ENCODE measurements at places on chromosomes 7 and 10.

DNA sequence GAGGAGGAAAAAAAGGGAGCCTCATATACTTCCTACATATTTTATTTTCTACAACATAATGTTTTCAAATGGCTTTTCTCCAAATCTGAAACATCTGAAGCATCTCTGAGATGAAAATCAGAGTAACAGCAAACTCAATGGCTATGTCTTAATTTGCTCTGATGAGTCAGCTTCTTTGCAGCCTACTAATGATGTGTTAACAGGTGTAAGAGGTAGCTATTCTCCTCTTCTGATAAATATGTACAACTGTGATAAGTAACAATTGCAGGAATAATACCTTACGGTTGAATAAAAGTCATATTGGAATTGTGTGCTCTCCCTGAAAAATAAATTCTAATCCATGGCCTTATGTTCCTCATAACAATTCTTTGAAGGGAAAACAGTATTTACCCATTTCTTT is 45.2 kb downstream of the GNAT3 start:
- no peak for DNase-seq

GRCh38 chr7:158959021-158959717 is 102.8 kb downstream of the DYNC2I1 start:
- no peak for DNase-seq

DNA sequence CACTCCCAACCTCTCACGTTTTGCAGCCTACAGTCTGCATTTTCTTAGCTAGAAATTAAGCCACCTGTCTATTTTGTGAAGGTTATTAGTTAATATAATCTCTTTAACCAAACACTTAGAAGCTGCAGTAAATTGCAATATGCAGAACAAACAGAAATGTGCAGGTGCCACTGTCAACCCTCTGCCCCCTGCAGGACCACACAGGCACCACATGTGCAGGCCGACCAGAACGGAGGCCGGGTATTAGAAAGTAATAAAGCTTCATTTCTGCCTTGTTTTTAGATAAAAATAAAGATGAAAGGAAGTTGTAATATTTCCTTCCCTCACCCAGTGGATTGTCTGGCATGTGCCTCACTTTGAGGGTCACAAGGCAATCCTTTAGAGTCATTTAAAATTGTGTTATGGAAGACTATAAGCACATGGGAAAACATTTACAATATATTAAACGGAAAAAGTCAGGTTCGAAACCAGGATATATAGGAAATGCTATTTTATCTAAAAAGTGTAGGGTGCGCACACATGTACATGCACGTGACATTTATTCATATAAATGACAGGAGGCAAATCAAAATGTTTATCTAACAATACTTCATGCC is 158.2 kb downstream of the ARHGAP12 start:
- DNase-seq: peak; percentile 64

GRCh38 chr10:127302343-127302742 is 106.0 kb upstream of the INSYN2A start:
- DNase-seq: no peak

DNA sequence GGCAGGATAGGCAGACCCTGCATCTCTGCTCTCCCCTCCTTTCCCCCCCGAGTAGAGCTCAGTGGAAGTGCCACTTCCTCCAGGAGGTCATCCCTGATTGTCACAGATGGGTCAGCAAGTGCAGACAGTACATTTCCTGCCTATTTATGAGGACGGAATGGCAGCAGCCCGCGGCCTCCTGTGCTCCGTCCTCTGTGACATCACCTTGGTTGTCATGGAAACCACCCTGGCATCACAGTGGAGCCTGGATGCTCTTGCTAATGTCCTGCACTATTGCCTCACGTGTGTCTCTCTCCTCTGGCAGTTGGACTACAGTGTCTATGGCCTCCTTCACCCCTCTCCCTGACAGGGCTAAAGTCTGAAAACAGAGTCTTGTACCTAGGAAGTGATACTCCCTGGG is 148.6 kb downstream of the SH3PXD2A start:
- DNase-seq: no peak

GRCh38 chr10:71381611-71382010 is 15.1 kb upstream of the CDH23 start:
- no peak for DNase-seq

DNA sequence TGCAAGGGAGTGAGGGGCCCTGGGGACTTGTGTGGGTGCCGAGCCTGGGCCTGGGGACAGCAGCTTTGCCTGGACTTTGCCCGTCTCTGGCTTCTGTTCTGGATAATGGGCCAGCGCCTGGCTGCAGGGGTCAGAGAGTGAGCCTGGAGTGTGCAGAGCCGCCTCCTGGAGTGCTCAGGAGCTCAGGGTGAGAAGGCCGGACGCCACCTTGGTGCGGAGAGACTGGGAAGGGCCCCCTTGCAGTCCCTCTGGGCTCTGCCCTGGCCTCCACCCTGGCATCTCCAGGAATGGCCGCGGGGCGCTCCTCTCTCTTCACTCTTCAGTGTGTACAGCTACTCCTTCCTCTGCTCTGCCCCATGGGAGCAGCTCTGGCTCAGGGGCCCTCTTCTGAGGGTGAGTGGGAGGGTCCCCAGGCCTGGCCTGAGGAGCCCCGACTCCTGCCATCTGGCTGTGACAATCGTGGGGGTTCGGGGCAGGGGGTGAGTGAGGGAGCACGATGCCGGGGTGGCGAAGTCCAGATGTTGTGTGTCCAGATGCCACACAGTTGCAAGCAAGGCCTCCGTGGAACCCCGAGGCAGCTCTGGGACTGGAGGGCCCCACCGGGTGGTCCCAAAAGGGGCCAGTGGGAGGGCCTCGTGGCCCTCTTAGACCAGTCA is 187.1 kb downstream of the DNAJB6 start:
- peak; percentile 11 for DNase-seq

DNA sequence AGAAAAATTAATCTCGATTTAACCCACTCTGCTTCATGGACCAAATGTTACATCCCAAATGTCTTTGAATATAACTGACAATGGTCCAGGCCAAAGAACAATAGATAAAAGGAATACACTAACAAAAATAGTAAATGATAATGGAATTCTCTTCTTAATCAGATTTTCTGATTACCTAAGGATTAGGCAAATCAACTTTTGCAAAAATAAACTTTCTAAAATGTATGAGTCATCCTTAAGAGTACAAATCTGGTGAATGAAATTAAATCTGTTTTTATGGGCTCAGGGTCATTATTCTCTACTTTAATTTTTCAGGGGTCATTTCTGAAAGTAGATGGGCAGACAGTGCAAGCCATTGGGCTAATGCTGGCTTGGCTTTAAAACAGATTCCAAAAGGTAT is 102.1 kb upstream of the FAM13C start:
- DNase-seq: no peak

- peak; percentile 17 for DNase-seq
Observed at GRCh38 chr7:7719236-7719635, 829 bp upstream of the RPA3 start.

GRCh38 chr10:75117995-75118394 is 6.5 kb downstream of the SAMD8 start:
- no peak for DNase-seq

- DNase-seq: no peak
Observed at GRCh38 chr10:49286686-49287085, 12.3 kb upstream of the C10orf71 start.

DNA sequence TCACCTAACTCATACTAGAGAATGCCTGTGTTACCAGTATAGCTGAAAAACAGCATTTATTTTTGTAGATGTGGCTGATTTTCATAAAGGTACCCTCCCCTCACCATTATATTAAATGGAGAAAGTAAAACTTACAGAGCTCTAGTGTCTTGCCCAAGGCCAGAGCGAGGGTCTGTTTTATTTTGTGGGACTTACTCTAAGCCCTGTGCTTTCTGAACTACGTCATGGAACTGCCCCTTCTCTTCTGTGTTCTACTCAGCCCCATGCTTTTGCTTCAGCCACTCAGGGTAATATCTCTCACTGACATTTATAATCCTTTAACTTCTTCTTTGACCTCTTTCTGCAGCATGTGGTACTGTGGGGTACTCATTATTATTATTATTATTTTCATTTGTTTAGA is 10.3 kb upstream of the ZNF786 start:
- DNase-seq: no peak

GRCh38 chr10:108755646-108756045 is 1167.7 kb downstream of the XPNPEP1 start:
- DNase-seq: no peak

GRCh38 chr7:51234139-51234538 is 82.5 kb downstream of the COBL start:
- no peak for DNase-seq

DNA sequence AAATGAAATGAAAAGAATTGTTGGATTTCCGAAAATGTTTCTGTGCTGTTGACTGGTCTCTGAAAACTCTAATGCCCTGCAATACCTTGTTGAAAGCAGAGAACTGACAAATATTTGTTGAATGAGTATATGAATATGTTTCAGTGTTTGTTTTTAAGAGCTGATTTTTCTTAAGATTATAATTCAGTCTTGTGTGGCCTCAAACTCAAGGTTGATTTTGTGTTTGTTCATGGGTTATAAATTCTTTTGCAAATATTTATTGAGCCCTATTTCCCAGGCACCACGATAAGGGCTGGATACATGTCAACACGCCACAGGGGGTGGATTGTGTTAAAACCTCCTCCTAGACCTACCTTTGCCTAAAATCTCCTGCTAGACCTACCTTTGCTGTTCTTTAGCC is 203.9 kb upstream of the PLPP4 start:
- DNase-seq: no peak

DNA sequence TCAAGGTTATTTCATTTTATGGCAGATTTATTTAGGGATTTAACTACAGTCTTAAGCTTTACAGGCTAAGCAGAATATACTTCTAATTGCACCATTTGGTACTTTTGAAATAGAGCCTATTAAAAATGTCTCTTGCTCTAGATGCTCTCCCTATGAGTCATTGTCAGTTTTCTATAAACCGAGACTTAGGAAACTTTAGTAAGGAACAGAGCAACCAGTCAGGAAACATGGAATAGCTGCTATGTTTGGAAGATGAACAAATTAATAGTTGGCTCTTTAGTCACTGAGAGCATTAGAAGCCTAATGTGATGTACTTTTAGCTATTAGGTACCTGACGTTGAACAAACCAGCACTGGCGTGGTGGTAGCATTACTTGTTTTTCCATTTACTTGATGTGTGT is 35.3 kb downstream of the INPP5F start:
- DNase-seq: no peak

DNA sequence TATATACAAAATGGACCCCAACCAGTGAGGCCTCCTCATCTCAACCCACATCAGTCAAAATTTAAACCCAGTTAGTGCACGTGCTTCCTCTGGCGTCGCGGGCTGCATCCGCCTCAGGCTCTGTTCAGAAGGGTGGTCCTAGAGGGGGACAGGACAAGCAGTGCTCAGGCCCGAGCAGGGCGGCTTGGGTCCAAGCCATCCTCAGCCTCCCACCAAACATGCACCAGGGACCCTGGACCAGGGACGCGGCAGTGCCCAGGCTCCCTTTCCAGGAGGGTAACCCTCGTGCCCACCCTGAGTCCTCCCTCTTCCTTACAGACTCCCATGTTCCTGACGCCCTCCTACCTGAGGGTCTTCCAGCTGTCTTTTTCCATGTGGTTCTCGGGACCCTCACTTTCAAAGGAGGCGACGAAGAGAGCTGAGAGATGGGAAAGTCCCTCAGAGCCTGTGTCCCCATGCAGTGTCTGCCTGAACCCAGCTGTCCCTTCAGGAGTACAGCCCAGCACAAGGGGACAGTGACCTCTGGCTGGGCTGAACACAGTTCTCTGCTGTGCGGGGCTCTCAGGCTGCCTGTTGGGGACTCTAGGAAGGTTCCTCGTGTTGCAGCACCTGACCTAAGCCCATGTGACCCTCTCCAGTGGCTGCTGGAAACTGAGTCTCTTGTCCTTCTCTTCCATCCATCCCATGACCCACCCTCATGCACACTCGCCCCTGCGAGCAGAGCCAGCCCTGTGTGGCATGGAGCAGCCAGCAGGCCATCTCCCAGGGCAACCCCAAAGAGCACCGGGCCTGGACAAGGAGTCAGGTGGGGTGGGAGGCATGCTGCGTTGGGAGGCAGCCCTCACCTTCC is 58.1 kb downstream of the CSGALNACT2 start:
- DNase-seq: no peak

DNA sequence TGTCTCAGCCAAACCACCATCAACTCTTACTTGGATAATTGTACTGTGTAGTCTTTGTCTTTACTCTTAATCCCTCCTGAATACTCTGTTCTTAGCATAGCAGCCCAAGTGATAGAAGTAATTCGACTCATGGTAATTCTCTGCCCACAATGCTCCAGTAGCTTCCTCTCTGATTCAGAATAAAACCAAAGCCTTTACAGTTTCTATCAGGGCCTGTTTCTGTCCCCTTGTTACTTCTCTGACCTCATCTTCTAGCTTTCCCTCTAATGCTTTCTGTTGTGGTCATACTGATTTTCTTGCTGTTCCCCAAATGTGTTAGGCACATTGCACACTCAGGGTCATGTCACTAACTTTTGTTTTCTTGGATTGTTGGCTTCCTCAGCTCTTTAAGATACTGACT is 8.0 kb downstream of the ZNF518A start:
- DNase-seq: no peak

- DNase-seq: no peak
Observed at GRCh38 chr7:134927723-134928122, 58.6 kb upstream of the AGBL3 start.

DNA sequence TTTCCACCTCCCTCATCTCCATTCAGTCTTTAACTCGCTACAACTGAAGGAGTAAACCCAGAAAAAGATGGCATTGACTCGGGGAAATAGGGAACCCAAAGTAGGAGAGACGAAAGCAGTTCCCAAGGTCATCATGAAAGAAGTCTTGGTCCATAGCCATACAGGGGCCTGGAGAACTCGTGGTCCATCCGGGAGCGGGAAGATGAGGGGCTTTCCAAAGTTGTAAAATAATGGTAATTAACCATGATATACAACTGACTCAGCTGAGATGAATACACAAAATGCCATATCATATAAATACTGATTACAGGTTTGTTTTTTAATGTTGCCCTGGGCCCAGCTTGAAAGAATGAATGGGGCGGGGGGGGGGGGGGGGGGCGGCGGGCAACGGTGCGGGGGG is 32.3 kb downstream of the RBM17 start:
- no peak for DNase-seq

DNA sequence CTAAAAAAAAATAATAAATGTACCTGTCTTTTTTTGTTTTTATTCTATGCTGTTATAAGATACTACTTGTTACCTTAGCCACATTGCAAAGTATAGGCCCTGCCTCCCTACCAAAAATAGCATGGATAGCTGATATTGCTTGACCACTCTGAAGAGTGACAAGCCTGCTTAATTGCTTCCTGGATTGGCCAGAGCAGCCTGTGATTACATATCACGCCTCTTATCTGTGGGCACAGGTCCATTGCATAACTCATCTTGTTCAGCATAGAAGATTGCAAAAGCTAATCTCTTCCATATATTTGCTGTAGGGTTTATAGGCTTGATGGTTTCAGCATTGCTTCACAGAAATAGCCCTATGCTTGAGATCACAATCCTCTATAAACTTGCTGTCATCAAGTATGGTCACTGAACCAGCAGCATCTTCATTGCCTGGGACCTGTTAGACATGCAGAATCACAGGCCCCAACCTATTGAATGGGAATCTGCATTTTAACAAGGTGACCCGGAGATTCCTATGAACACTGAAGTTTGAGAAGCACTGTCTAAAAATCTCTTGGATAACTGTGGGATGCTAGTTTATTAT is 280.8 kb upstream of the CDC14C start:
- no peak for DNase-seq
